ENCODE measurements at places on chromosomes 16 and 17.

- no peak for DNase-seq
These were observed 989 bp upstream of the DUSP14 start for GRCh38 chr17:37488607-37489196.

DNA sequence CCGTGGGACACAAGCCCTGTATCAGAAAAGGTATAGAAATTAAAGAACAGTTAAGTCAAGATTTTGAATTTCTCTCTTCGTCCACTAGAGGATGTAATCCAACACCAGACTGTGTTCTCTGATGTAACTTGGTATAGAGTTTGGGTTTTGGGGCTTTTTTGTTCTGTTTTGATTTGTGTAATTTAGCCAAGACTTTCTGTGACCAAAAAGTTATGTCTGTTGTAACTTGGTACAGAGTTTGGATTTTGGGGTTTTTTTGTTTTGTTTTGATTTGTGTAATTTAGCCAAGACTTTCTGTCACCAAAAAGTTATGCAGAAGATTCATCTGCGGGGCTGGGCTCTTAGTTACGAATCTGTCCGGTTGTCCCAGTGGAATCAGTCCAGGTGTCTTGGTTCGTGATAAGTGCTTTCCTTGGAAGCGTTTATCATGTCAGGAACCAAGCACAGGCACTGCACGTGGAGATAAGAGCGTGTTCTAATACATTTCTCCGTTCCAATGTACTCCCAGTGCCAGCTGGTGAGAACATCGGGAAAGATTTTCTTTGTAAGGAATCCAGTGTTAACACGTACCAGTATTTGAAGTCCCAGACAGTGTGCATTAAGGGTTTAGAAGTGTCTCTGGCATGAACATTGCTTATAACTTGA, 44.1 kb upstream of the SEC14L1 start:
- peak; percentile 44 for DNase-seq

DNA sequence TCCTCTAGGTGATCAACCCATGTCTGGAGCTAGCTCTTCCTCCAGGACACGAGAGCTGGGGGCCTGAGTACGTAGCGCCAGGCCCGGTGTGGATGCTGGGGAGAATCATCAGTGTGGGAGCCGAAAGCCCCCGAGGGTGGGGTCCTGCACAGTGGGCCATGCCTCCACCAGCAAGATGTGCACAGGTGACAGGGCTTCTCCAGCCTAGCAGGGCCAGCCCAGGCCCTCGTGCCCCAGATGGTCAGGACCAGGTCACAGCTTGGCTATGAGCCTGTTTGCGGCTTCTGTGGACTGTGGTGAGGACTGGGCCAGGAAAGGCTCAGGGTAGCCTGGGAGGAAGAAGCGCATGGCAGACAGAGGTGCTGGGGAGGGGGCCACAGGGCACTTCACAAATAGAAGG, 7.8 kb downstream of the MPG start:
- no peak for DNase-seq

DNA sequence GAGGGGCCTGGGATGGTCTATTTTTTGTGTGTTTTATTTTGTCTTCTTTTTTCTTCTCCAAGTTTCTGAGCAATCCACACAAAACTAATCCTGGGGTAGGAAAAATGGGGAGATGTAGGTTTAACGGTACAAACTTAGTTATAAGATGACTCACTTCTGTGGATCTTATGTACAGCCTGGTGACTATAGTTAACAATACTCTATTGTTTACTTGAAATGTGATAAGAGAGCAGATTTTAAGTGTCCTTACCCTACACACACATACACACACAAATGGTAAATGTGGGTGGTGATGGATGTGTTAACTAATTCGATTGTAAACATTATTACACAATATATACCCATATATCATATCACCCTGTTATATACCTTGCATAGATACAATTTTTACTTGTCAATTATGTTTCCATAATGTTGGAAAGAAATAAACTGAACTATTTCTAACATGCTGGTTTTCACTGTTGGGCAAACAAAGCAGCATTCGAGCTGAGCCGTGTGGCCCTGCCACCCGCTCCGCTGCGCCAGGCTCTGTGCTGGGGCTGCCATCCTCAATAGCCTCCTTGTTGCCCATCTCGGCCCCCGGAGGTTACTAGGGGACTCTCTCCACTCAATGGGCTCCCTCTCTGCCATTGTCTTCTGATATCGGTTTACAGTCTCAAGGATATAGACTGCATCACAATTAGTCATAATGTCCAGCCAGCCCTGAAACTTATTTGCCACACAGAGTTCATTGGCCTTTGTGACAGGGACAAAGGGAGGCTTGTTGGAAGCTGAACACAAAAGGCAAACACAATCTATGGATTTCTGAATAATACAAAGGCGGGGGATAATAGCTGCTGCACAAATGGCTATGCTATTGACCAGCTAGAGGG, 380.3 kb upstream of the MAF start:
- no peak for DNase-seq

GRCh38 chr16:24203675-24204074, 52.5 kb upstream of the CACNG3 start:
- DNase-seq, result no peak

GRCh38 chr16:79598063-79598347, 2.5 kb downstream of the MAF start:
- DNase-seq, result no peak

GRCh38 chr17:49748223-49748622, 15.7 kb downstream of the FAM117A start:
- DNase-seq, result no peak

DNA sequence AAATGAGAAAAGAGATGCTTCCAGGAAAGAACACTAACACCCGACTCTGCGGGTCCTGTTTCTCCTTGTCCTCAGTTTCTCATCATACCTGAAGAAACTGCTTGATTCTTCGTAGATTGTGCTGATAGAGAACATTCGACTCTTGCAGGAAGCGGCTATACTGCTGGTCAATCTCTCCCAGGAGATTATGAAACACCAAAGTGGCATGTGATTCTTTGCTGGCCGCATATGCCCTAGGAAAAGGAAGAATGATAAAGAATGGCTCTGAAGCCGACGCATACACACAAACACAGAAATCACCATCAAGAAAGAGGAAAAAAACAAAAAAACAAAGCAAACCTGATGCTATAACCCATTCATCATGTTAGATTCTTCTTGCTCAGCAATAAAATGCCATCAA, 41.8 kb downstream of the STAT3 start:
- DNase-seq, result no peak

GRCh38 chr17:69913616-69914015, 161.4 kb upstream of the KCNJ16 start:
- no peak for DNase-seq

GRCh38 chr17:8158267-8159031, 4.3 kb downstream of the VAMP2 start:
- DNase-seq, result peak; percentile 92

GRCh38 chr16:73142053-73142854, 94.3 kb upstream of the ZFHX3 start:
- no peak for DNase-seq

- DNase-seq, result no peak
These were observed 50.4 kb downstream of the TIMM22 start for GRCh38 chr17:1047177-1047878.

DNA sequence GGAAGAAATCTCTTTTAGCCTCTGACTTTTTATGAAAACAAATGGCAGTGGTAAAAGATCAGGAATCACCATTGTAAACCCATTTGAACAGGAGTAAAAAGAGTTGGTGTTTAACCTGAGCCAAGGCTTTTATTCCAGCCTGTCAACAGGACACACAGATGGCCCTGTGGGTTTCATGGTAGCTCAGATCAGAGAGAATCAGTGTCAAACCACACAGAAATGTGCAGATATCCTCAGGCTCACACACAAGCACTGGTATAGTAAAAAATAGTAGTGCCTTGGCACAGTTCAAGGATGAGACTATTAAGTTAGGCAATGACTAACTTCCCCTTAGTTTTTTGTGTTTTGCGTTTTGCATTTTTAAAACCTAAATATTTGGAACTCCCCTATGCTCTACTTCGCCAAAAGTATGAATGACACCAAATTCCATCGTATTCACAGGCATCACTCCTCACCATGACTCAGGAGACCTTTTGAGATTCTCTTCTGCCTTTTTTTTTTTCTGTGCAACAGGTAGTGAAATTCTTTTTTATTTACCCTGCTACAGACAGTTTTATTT, 1200.0 kb downstream of the CDH11 start:
- no peak for DNase-seq

GRCh38 chr17:78891406-78892061, 11.5 kb downstream of the CEP295NL start:
- no peak for DNase-seq

GRCh38 chr16:397736-398332, 835 bp downstream of the NME4 start:
- DNase-seq, result no peak

DNA sequence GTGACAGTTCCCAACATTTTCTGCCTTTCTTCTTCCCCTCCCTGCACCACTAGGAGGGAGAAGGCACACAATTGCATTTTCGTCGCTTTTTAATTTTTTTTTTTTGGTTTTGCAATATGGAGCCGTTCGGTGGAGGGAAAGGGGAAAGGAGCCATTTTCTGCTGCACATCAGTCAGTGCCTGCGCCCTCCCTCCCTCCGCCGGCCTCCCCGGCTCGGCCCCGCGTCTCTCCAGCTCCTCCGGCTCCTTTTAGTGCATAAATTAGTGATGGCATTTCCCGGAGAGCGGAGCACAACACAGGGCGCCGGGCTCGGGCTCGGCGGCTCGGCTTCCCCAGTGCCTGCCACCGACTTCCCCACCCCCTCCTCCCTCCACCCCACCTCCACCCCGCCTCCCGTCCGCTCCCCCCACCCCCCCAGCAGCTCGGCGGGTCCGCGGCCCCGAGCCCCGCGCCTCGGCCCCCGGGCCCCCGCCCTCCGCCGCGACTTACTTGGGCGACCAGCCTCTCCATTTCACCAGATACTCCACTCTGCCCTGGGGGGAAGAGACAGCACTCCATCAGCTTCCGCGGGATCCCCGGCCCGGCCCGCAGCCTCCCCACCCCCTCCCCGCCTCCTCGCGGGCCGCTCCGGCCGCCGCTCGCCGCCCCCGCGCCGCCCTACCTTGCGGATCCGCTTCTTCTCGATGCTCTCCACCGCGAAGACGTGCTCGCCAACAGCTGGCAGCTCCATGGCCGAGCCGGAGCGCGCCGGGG, 542 bp downstream of the CBX4 start:
- peak; percentile 68 for DNase-seq

DNA sequence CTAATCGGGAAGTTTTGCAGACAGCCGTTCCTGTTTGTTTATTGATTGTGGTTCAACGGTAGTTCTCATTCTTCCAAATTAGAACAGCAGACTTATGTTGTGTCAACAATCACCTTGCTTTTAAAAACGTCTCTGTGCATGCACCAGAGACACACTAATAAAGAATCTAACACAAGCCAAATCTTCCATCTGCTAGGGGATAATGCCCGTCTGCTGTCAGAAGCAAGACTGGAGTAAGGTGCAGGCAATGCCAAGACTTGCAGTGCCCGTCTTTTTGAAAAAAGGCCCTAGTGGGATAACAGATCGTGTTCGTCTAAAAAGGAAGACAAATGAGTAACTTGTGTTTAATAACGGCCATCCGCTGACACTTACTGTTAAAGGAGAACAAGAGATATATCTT, 158.4 kb downstream of the KCNJ2 start:
- DNase-seq, result no peak

- DNase-seq, result peak; percentile 84
These were observed 34.0 kb downstream of the ADGRG5 start for GRCh38 chr16:57576429-57576870.

- DNase-seq, result no peak
These were observed 3.4 kb downstream of the MYO18A start for GRCh38 chr17:29176558-29177351.

GRCh38 chr16:11781773-11782172, 15.3 kb downstream of the ZC3H7A start:
- no peak for DNase-seq

DNA sequence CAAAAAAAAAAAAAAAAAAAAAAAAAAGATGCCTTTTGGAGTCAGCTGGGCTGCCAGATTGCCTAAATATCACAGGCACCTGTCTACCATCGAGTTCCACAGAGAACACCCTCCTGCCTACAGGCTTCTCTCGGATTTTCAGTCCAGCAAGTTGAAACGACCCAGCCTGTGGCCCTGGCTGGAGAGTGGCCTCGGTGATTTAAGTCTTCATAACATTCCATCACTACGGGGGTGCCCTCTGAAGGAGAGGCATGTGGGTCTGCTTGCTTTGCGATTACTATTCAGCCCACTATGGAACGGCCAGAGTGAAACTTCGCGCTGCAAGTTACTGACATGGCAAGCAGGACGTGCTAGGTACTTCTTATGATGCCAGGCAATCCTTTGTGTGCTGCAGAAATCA, 42.8 kb downstream of the MARCHF10 start:
- no peak for DNase-seq

DNA sequence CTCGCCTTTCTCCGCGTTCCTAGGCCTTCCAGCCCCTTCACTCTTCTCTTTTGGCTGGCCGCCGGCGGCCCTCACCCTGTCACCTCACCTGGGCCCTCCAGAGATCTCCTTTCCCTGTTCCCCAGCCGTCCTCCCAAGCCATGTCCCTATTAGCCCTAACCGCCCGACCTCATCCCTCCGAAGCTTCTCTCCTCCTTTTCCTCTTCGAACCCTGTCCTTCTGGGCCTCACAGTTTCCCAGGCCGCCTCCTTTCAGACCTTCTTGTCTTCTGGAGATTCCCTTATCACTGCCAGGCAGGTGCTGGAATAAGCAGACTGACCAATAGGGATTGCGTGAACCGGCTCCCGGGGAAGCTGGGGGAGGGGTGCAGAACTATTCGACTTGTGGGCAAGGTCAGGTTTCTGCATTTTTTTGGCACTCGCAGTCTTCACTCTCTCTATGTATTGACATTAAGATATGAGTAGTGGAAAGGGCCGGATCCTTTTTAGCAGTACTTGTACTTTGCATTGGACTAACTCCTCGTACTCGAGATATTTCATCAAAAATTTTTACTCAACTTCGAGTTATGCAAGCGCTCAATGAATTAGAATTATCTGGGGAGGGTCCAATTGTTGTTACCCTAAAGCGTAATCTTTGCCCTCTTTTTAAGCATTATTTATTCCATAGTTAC, 690 bp downstream of the RHOT1 start:
- peak; percentile 26 for DNase-seq

DNA sequence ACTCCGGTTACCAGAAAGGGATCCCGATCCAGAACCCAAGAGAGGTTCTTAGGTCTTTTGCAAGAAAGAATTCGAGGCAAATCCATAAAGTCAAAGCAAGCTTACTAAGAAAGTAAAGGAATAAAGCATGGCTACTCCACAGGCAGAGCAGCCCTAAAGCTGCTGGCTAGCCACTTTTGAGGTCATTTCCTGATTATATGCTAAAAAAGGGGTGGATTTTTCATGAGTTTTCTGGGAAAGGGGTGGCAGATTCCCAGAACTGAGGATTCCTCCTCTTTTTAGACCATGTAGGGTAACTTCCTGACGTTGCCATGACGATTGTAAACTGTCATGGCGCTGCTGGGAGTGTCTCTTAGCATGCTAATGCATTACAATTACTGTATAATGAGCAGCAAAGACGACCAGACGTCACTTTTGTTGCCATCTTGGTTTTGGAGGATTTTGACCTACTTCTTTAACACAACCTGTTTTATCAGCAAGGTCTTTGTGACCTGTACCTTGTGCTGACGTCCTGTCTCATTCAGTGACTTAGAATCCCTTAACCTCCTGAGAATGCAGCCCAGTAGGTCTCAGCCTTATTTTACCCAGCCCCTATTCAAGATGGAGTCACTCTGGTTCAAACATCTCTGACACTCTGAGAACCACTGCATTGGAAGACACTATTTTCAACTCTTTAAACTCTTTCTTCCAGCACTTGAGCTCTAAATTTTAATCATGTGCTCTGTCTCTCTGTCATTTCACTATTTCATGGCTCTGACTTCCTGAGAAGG, 203.6 kb upstream of the CACNG3 start:
- DNase-seq, result no peak
